ENCODE measurements at places on chromosomes 7 and 10.

- DNase-seq, result no peak
Measured at GRCh38 chr7:136138991-136139390, 161.8 kb upstream of the MTPN start.

GRCh38 chr10:14056610-14057332 lies 274.0 kb downstream of the FRMD4A start:
- DNase-seq, result no peak

DNA sequence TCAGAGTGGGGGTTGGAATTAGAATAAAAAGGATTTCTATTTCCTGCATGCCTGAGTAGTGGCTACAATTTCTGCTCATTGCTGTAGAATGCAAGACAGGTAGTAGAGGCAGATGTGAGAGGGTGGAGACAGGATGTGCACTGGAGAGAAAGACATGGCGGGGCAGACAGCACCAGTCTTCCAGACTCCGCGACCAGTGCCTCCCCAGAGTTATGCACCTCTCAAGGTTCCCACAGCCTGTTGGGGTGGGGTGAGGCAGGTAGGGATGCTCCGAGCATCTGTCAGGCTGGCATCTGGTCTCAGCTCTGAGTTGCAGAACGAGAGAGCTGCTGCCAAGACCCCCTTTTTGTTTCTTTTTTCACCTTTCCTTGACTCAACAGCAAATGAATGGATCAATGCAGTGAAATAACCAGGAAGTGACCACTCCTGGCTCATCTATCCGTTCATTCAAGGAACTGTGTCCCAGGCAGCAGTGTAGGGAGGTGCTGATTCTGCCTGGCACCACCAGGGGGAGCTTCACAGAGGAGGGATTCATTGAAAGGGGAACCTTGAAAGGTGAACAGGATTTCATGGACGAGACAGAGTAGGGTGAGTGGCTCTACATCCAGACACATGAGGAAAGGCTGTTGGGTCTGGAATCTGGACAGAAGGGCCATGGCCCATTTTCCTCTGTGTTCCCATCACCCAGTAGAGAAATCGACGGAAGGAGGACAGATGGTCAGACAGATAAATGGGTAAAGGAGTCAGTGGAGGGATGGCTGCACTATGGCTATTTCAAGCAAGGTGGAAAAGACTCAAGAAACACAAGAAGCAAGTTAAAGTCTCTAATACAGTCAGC lies 17.2 kb upstream of the SLC18A3 start:
- DNase-seq, result peak; percentile 18

- DNase-seq, result no peak
Measured at GRCh38 chr10:115696747-115697146, 576.3 kb downstream of the GFRA1 start.
